ENCODE measurements at places on chromosomes 11 and 22.

DNA sequence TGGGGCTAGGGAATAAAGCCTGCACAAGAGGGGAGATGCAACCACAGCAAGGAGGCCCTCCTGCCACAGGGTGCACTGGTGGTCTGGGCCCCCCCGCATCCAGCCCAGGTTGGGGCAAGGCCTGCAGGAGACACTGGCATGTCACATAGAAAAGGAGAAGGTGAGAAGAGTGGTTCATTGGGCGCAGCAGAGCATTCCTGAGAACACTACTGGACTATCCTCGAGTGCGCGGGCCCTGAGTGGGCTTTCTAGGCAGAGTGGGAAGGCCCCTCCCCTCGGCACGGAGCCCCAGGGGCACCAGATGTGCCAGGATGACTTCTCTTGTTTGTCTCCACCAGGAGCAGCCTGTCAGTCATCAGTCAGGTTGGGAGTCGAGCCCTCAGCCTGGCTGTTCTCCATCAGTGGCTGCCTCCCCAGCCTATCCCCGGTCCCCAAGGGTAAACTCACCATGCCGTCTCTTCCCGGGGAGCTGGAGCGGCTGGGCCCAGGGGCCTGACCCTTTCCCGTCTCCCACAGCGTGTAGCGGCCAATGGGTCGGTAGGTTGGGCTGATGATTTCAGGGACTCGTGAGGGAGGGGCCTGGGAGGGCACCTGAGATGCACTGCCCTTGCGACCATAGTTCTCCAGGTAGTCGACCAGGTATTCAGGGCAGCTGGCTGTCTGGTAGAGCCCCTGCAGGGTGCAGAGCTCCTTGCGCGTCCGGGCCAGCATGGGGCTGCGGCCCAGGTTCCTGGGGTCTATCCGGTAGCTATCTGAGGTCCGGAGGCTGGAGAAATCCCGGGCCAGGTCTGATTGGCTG is 9.0 kb downstream of the USP2 start:
- DNase-seq, result no peak

DNA sequence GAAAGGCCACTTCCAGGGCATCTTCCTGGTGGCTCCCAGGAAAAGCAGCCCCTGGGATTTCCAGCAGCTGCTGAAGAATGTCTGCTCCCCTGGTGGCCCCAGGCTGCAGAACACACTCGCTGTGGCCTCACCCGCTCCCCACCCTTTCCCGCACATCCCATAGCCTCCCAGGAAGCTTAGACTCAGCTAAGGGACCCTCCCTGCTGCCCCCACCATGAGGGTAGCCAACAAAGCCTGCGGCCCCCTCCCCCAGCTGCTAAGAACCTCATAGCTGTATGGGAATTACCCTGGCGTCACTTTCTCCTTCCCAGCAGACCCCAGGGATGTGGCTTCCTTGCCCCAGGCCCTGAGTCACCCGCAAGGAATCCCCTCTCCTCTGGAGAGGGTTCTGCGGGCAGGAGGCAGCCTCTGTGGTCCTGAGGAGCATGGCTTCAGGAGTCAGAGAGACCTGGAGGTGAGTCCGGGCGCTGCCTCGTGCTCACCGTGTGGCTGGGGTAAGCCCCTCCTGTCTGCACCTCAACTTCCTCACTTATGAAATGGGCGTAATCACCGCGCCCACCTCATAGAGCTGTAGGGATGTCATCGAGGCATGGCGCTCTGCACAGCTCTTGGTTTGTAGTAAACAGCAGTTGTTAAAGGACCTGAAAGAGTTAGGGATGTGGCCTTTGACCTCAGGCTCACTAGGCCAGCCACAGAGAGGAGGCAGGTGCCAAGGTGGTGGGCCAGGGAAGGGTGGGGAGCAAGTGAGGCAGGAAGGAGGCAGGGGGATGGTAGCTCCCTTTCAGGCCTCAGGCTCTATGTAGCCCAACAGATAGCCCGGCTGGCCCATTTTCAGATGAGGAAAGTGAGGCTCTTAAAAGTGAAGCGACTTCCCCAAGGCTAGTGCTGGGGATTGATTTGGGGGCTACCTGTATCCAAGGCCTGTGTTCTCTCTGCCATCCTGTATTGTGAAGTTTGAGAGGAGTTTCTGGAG is 71.2 kb downstream of the LRRC32 start:
- DNase-seq, result peak; percentile 37

DNA sequence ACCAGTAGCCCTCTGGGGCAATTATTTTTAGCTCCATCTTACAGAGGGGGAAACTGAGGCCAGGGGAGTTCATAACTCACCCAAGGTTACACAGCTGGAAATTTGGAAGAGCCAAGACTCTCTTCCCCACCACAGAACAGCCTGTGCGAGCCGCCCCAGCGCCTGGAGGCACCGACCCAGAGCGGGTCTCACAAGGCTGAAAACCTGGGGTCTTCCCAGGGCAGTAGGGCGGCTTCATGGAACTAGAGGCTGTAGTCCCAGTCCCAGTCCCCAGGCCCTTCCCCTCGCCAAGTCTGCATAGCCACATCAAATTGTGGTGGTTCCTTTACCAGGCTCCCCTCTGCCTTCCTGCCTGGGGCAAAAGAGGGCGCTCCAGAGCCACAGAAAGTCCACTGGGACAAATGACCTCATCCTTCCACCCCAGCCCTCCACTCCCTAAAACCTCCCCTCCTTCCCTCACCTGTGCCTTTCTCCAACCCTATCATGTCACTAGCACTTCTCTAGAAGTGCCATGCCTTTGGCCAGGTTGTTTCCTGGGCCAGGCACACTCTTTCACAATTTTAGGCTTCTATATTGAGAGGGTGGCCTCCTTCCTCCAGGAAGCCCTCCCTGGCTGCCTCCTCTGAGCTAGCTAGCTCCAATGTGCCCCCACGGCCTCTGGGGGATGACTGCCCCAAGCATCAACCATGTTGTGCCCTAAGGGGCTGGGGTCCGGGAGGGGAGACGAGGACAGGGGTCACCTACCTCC is 15.2 kb upstream of the CDC42EP1 start:
- DNase-seq, result peak; percentile 77

- DNase-seq, result no peak
Observed at GRCh38 chr11:12818333-12819015, 144.3 kb downstream of the TEAD1 start.

GRCh38 chr11:118147502-118147901 is 5.1 kb downstream of the SCN4B start:
- DNase-seq, result no peak

GRCh38 chr11:77214557-77214956 is 86.5 kb downstream of the MYO7A start:
- no peak for DNase-seq

DNA sequence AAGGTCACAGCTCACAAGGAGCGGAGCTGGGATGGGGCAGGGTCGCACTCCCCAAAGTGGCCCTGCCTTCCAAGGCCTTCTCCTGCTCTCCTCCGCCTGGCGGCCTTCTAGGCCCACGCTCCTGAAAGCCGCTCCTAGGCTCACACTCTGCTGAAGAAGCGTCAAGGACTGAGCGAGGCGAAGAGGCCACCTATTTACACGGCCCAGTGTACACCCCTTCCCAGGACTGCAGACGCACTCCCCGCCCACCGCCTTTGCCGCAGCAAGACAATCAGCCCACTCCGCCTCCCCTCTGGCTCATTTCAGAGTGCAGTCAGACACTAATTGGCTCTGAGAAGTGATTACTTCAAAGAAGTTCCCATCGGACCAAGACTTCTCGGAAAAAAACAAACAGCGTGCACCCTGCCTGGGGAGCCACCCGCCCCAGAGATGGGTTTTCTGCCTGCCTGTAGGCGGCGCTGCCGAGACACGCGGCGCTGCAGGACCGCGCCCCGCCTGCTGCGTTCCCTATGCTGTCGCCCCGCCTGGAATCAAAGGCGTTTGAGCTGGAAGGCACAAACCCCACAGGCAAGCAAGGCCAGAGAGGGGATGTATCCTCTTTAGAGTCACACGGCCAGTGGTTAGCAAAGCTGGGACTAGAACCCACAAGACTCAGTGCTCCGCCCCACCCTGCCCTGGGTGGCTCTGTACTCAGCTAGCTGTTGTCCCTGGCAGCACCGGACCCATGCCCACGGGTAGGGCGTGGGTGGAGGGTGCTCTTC is 414.8 kb downstream of the BUD13 start:
- peak; percentile 91 for DNase-seq

GRCh38 chr22:24181088-24181995 is at the start of gene SUSD2:
TSS of gene SUSD2 (plus strand) at chr22:24181487. CDS start at chr22:24181520, 33 bp downstream.
- peak; percentile 79 for DNase-seq

DNA sequence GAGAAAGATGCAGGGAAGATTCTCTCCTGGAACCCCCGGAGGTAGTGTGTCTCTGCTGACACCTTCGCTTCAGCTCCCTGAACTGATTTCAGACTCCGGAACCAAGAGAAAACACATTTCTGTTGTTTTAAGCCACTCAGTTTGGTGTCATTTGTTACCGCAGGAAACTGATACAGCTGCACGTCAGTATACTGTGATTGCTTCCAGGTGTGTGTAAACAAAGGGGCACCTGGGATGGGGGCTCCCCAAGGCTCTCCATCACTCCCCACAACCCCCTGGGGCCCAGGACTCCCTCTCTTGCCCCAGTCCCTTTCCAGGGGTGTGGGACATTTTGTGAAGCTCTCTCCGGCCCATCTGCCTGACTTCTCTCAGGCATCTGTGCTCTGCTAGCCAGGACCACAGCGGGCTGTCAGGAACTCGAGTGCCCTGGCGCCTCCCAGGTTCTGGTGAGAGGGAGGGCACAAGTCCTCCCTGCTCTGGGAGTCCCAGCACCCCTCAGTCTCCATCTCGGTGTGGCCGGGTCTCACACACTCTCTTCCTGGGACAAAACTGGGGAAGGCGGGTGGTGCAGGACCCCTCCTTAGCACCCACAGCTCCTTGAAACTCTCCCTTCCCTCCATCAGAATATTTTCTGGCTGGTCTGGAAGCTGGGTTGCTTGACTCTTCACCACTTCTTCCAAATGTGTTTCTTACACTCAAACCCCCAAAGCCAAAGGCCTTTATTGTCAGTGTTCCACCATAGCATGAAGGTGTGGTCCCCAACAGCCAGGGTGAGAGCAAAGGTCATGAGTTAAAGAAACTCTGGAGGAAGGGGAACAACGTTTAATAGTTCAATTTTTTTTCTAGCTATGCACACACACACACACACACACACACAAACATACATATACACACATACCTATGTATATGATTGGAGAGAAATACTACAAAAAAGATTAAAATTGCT is 35.0 kb upstream of the TSKU start:
- no peak for DNase-seq

DNA sequence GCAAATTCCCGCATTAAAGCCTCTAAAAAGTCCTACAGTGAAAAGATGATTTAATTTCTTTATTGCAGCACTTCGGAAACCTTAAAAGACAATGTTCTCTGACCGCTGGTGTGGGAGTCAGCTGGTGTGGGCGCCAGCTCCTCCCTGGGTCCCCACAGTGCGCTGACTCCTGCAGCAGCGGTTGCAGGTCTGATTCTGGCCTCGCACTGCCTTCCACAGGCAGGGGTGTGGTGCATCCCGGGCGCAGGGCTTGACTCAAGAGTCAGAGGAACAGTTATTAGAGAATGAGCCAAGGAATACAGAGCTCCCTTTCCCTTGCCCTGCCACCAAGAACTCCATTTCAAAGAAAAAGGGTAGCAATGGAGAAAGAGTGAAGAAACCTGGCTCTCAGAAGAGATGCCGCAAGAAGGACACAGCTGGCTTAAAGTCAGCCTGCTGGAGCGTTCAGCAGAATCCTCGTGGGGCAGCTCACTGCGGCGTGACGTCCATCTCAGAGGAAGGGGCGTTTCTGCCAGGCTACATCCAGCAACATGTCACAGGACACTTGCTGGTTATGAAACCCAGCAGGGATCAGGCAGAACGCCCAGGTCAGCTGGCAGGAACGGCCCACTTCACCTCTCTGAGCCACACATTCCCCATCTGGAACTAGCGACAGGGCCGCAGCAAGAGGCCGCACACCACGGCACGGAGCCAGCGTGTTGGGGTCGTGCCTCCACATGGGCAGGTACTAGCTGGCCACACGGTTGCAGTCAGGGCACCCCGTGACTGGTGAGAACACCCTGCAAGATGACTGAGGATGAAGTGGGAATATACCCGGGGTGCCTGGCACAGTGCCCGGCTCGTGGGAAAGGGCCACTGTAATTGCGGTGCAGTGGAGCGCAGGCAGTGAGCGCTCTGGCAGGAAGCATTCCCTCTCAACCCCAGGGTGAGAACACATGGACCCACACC is 18.1 kb upstream of the EFCAB6 start:
- DNase-seq, result no peak

- no peak for DNase-seq
Observed at GRCh38 chr11:31656051-31656450, 146.5 kb downstream of the ELP4 start.

DNA sequence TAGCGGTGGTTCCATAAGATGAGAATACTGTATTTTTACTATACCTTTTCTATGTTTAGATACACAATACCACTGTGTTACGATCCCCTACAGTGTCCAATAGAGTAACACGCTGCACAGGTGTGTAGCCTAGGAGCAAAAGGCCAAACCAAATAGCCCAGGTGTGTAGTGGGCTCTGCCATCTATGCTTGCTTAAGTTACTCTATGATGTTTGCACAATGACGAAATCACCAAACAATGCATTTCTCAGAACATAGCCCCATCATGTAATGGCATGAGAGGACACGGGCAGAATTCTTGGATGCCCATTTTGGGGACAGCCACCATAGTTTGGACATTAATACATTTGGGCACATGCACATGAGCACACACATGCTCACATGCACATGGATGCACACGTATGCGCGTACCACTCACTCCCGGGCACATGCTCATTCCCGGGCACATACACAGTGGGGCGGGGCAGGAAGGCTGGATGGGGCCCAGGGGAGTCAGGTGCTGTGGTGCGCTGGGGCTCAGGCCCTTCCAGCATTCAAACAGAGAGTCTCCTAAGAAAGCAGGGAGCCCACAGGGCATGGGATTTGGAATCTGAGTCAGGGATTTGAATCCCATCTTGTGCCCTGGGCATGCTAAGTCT is 51.1 kb downstream of the RTN4R start:
- no peak for DNase-seq

GRCh38 chr11:59708537-59708936 is 5.1 kb downstream of the OR10V1 start:
- no peak for DNase-seq

- no peak for DNase-seq
Observed at GRCh38 chr11:87039371-87039770, 1.6 kb downstream of the TMEM135 start.

DNA sequence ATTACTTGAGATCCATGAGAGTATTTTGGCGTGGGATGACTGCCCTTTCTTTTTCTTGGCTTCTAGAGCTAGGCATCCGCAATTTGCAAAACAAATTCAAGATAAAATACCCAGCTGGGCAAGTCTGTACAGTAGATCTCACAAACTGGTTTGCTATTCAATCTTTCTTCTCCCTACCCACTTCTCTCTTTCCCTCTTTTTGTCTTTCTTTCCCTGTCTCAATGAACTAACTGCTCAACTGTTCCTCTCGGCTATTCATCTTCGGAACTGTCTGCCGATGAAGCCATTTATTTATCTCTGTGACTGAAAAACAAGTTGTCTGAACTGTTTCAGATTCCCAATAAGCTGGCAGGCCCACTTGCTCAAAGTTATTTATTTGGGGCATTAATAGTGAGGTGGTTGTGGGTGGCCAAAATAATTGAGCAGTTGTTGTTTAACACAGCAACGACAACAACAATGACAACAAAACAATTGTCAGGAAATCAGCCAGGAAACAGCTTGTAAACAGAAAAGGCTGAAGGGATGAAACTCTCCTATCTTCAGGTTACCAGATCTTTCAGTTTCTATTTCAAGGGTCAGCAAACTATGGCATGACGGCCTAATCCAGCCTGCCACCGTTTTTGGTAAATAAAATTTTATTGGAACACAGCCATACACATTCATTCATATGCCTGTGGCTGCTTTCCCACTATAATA is 76.0 kb upstream of the MTMR2 start:
- DNase-seq, result no peak

GRCh38 chr11:116576526-116576925 is 196.3 kb downstream of the BUD13 start:
- no peak for DNase-seq

- no peak for DNase-seq
Observed at GRCh38 chr11:46009647-46010046, 87.2 kb downstream of the LARGE2 start.

- DNase-seq, result peak; percentile 75
Observed at GRCh38 chr22:22720201-22720723, 75.8 kb downstream of the GGTLC2 start.

All from iPS-NIHi11 (cell line).